ENCODE measurements at places on chromosomes 5 and 9. TPM values are rescaled to one million over a fixed set of nuclear protein-coding genes. Genes with fewer than 3 reads are reported as not detected.

DNA sequence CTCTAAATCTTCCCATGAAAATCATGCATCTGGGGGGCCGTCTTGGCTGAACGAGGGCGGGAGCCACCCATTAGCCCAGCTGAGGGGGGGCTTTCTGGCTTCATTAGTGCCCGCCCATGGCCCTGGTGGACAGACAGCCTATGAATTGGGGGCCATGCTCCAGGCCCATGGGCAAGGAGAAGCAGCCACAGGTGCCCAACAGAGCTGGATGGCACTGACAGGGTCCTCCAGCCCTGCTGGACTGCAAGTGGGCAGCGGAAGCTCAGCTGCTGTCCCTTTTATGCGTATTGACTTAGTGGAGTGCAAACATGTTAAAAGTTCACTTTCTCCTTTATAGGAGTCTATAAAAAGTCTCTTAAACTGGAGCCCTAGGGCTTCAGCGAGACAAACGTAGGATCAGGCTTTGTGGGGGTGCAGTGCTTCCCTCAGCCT, 75.3 kb downstream of the MACROH2A1 start:
- no peak for DNase-seq

DNA sequence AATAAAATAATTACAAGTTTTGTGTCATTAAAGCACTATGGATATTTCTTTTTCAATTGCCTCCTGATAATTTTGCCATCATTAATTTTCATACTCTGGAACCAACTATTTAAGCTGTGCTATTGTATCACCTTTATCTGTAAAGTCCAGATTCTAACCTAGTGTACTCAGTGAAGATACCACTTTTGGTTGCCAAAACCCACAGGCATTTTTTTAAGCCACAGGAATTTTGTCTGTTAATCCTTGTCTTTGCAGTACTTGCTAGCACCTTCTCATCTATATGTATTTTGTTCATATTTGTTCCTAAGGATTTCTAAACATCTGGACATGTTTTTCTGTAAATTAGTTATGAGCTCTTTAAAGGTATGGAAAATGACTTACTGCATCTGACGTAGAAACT, 481.4 kb upstream of the DAB2 start:
- DNase-seq = no peak

- no peak for DNase-seq
Observed at GRCh38 chr9:134839455-134840125, 41.0 kb upstream of the FCN2 start.

- no peak for DNase-seq
Observed at GRCh38 chr9:90805006-90805996, 3.7 kb downstream of the SYK start.

GRCh38 chr5:39256477-39257235, 37.3 kb upstream of the FYB1 start:
- DNase-seq = peak; percentile 89

- DNase-seq = no peak
Observed at GRCh38 chr5:2744485-2744884, 7.0 kb downstream of the IRX2 start.

GRCh38 chr9:91382298-91382697, 20.6 kb upstream of the AUH start:
- no peak for DNase-seq

DNA sequence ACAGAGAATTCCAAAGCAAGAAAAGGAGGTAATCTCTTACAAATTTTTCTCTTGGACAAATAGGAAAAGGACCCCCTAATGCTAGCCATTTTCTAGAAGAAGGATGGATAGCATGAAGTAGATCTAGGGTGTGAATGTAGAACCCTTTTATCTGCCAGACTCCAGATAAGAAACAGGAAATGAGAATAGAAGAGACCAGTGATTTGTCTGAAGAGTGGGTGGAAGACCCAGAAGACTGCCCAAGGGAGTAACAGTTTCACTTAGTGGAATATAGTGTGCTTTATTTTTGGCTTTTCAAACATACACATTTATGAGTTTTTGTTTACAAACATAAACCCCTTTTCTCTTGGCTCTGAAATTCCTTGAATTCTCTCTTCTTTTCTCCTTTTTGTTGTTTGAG, 25.0 kb downstream of the ECM2 start:
- no peak for DNase-seq

- peak; percentile 75 for DNase-seq
Observed at GRCh38 chr5:71782771-71783770, 64.0 kb downstream of the CARTPT start.

- no peak for DNase-seq
Observed at GRCh38 chr9:93899609-93900435, 55.3 kb downstream of the BARX1 start.

- DNase-seq = no peak
Observed at GRCh38 chr5:118937393-118938061, 50.8 kb downstream of the DTWD2 start.

DNA sequence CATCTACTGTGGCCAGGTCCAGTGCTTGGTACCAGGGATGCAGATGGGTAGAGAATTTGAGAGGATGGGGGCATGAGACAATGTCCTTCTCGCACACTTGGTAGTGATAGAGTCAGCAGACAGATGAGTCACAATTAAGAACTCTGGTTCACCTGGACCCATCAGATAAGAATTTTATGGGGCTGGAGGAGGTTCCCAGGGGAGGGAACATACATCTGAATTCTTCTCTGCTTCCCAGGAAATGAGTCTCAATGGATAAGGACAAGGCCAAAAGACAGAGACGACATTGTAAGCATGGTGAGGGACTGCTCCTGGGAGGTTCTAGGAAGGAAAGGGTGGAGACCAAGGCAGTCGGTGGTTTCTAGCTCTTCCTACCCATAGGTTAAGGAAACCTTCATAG, 5.3 kb downstream of the SLC4A9 start:
- no peak for DNase-seq

GRCh38 chr5:170510559-170510958, 6.7 kb downstream of the KCNIP1 start:
- DNase-seq = no peak

GRCh38 chr5:76495870-76496269, 92.8 kb downstream of the IQGAP2 start:
- no peak for DNase-seq

DNA sequence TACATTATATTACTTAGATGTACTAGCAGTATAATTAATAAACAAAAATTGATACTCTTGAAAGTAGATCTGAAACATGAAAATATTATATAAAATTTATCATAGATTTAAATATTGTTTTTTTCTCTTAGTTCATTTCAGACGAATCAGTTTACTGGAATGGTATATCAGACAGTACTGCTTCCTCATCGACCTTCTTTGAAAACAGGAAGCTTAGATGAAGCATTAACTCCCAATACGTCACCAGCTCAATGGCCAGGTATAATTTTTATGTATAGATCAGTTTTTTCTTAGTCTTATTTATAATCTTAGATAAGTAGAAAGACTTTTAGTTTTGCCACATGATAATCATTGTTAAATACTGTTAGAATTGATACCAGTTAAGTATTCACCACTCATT, 106.3 kb downstream of the DMXL1 start:
- DNase-seq = no peak

- DNase-seq = no peak
Observed at GRCh38 chr5:81310402-81311063, 9.1 kb downstream of the ZCCHC9 start.

- DNase-seq = no peak
Observed at GRCh38 chr9:76700916-76701315, 63.3 kb upstream of the PCA3 start.

DNA sequence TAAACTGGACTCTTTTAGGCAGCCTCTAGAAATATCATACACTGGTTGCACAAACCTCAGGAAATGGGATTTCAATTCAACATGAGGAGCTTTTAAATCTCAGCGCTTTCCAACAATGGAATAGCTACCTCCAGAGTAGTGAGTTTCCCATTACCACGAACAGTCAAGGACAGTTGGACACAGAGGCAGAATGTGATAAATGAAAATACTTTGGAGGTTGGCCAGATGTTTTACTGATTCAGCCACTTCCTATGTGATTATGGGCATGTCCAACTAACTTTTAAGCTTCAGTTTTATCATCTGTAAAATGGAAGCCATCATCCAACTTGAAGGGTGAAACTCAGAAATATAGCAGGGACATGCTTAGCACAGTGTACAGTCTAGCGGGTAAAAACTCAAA, 2.1 kb downstream of the FBXW2 start:
- no peak for DNase-seq

- DNase-seq = no peak
Observed at GRCh38 chr5:111933086-111933485, 176.1 kb upstream of the NREP start.

DNA sequence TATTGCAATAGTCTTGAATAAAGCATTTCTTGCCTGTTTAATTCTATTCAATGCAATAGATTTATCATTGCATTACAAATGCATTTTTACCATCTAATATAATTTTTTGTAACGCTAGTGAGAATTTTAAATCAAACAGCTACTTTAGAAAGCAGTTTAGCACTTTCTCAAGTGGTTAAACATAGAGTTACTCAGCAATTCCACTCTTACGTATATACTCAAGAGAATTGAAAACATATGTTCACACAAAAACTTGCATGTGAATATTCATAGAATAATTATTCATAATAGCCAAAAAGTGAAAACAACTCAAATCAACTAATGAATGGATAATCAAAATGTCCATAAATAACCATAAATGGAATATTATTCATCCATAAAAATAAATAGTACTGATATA, 244.7 kb downstream of the TMEM167A start:
- no peak for DNase-seq

DNA sequence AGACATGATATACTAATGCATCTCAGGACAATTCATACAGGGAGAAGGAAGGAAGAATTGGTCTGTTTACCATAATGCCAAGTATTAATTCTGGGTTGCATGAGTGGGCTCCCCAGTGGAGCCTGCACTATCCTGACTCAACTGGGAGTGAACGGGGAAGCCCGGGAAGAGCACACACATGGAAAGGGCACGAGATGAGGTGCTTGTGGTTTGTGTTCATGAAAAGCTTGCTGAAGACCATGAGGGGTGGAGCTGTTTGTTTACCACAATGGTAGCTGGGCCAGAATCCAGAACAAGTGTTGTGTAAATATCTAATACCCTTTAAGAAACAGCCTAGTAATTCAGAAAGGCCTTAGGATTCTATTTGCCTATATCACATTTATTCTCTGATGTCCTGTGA, 44.6 kb downstream of the POC5 start:
- peak; percentile 47 for DNase-seq

DNA sequence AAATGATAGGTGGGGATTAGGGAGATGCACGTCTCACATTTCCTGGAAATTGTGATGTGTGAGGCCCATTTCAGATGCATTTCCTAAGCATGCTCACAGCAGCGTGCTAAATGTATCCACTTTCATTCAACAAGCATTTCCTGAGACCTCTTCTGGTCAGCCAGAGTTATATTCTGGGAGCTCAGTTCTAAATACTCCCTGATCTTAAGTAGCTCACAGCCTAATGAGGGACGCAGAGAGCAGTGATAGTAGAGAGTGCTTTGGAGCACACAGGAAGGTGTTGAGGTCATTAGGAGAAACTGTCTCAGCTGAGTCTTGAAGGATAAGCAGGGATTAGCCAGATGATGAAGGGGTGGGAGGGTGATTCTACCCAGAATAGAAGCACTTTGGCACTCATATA, 46.2 kb upstream of the FSD1L start:
- DNase-seq = peak; percentile 61

DNA sequence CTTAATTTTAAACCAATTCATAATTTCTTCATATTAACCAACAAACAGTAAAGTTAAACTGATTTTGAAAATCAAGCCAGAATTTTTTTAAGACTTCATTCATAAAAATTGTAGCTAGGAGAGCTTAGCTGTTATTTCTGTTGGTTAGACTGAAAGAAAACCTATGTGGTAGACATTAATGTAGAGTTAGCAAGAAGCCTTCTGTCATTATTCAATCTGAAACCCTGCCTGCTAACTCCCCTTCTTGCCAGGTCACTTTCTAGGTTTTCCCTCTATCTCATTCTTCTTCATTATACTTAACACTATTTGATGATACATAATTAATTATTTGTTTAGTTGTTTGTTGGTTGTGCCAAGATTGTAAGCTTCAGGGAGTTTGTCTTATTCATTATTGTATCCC, 304.3 kb upstream of the MEF2C start:
- no peak for DNase-seq

DNA sequence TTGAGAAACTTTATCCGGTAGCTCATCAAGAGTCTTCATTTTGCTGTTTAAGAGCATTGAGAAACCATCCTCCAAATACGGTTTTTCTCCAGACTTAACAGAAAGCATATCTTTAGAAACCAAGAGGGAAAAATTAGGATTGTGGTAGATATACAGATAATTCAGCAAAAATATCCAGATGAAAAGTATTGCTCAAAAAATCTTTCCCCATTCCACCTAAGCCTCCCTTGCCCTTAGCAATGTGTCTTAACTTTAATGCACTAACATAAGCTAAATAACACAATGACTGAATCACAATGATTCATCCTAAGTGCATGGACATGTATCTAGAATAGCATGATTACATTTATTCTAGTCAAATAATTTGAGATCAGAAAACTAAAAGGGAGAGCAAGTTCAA, 130.3 kb upstream of the TARS1 start:
- DNase-seq = peak; percentile 95

DNA sequence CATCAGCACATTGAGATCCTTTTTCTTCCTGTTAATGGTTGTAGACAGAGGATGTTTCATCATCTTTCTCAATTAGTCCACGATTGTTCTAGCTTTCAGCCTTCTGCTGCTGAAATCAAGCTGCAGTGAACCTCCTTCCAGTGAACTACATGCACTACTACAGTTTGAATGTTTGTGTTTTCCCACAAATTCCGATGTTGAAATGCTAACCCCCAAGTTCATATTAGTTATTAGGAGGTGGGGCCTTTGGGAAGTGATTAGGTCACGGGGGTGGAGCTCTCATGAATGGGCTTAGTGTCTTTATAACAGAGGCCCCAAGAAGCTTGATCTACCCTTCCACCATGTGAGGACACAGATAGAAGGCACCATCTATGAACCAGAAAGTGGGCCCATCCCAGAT, 32.9 kb downstream of the NSG2 start:
- no peak for DNase-seq

- no peak for DNase-seq
Observed at GRCh38 chr9:93206576-93207155, 22.7 kb downstream of the WNK2 start.

- DNase-seq = peak; percentile 97
Observed at GRCh38 chr5:168552146-168552545, 23.0 kb downstream of the FBLL1 start.

SPINK6 gene
- not detected for total RNA-seq

MRNIP gene
- total RNA-seq = 7.2 TPM

SNX24 gene
- total RNA-seq = 21.7 TPM

CDC20B gene
- total RNA-seq = not detected

C1QTNF3 gene
- 0.28 TPM for total RNA-seq

PTGR1 gene
- total RNA-seq = 80.8 TPM
